ENCODE measurements at places on chromosomes 2 and 18.

DNA sequence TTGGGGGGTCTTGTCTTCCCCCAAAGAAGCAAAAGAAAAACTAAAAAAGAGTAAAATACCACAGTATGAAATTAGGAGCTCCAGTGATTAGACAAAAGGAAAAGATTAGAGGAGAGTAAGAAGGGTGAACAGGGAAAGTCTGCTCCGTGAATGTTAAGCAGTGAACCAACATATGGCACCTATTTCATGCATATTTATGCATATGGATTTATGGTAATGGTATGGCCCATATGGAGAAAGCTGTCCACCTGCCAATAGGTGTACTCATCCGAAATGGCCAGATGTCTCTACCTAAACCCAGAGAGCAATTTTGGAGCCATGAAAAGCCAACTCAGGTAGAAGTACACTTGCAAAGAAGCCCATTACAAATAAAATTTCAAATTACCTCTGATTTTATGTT lies 404.0 kb upstream of the RAB6C start:
- no peak for DNase-seq

DNA sequence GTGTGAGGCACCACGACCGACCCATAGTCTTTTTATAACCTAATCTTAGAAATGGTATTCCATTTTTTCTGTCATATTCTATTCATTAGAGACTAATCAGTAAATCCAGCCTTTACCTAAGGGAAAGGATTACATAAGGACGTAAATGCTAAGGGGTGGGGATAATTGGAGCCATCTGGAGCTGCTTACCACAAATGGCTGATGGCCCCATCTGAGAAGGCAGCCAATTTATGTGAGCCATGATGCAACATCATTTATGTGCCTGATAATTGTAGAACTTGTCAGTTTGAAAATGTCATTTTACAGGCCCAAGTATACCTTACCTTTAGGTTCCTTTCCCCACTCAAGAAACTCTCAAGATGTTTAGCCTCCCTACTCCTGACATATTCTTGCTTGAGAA lies 44.0 kb downstream of the ARHGEF33 start:
- no peak for DNase-seq

- DNase-seq, result no peak
Measured at GRCh38 chr18:21660078-21660477, 44.5 kb downstream of the ABHD3 start.

- DNase-seq, result no peak
Measured at GRCh38 chr18:49185623-49186022, 234.9 kb upstream of the SMAD7 start.

DNA sequence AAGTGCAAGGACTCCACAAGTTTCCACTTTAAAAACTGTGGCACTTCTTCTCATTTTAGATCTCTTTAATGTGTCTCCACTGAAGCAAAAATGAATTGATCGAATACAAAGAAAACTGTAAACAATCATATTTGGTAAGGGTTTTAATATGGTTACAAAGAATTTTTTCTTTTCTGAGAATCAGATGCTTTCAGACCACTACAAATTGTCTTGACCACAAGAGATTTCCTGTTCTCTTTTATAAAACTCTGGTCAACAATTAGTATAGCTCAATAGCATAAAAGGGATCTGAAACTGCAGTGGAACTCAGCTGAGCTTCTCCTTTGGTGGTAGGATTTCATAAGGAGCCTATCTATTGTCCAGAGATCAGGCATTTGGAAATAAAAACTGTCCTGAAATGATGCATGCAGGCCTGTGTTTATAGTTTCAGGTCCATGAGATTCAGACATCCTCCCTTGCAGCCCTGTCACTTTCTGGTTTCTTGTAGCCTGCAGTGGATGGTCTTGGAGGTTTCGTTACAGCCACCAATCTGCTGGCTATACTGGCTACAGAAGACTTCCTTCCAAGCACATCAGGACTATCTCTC lies 120.0 kb downstream of the DOCK10 start:
- peak; percentile 53 for DNase-seq

DNA sequence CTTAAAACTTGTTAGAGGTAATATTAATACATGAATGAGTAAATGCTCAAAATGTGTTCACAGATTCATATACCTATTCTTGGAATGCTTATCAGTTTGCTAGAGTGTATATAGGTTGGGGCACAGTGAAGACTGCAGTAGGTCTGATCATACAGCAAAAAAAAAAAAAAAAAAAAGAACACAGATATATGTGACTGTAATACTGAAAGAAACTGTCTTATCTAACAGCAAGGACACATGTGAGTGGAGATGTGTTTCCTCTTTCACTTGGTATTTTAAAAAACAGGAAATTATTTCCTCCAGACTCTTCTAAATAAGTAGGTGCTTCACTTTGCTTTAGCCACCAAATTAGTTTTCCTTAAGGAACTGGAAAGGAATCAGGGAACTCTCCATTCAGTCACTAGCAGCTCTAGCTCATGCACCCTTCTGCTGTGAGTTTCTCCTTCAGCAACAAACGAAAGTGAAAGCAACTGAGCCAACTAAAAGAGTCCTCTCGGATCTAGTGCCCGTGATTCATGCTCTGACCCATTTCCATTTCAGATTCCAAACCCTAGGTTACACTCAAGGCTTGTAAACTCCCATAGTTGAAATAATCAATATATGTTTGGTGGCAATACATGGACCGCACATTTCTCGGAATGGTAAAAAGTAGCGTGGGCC lies 98.5 kb downstream of the DSEL start:
- DNase-seq, result peak; percentile 64

DNA sequence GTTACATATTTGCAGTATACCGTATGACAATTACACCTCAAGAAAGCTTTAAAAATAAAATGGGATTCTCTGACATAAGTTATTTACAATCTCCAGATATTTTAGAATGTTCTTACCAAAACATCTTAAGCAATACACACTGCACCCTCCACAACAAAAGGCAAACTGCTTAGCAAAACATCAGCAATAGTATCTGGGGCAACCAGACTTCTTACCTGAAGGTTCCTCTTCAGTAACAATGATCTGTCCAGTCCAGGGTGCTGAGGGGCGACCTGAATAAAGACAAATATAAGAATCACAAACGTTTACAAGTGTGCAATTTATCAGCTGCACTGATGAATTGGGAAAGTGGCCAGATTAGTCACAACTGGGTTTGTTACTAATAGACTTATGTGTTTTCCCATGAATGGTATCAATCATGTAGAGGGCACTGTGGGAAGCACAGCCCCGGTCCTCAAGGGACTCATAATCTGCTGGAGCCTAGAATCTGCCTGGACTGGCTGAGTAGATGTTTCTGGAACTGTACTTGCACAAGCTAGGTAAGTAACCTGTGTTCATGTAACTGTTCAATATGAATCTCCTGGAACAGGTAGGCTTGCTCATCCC lies 70.7 kb downstream of the MYOM1 start:
- no peak for DNase-seq

DNA sequence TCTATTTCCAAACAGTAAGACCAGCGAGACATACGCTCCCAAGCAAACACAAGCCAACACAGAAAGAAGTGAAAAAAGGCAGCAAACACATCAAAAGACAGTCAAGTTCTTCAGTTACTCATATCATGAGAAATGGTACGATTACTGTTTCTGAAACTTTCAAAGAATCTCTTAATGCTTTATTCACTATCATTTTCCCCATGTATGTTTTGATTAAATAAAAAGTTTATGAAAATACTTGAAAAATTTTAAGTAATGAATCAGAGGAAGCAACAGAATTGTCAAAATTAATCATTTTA lies 114.9 kb downstream of the HDAC4 start:
- DNase-seq, result no peak
